ENCODE measurements at places on chromosomes 7 and 10.
A peak's percentile ranks its signal among the peaks of the same experiment; 100 is the strongest.

DNA sequence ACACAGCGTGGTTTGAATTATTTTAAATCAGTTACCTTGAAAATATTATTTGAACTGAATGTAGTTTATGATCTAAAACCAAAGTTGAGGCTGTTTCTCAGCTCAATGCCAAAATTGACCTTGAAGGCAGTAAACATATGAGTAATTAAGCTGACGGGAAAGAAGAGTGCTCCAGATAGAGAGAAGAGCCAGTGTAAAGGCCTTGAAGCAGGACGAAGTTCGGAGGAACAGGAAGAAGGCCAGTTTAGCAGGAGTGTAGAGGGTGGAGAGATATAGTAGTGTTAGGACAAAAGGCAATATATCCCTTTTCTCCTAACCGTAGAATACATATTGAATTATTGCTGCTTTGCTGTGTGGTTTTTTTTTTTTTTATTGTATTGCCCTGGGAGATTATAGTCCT is 63.2 kb downstream of the CYP51A1 start:
- no peak for DNase-seq

GRCh38 chr7:2558629-2559282 is at the start of gene IQCE:
TSS of gene IQCE (plus strand) at chr7:2558979. CDS start at chr7:2559182, 203 bp downstream.
- DNase-seq: peak; percentile 84

DNA sequence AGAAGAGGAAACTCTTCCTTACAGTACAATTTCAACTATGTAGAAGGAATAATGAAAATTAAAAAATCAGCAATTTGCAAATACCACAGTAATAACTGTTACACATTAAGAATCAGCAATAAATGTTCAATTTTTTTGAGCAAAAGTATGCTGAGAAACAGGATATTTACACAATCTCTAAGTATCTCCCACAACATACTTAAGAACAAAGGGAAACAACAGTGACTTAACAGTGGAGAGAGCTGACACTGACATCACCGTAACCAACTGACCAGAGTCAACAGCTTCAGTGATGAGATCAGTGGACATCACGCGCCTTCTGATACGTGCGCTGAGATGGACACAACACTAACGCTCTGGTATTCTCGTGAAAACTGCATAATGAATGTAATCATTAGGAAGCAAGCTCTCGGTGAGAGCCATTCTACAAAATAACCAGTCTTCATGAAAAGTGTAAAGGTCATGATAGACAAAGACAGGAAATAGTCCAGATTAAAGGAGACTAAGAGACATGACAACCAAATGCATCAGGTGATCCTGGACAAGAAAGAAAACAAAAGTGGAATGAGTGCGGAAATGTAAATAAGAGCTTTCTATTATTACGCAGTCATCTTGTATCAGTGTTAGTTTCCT is 82.6 kb downstream of the PIP4K2A start:
- no peak for DNase-seq

GRCh38 chr10:117260084-117260483 is 19.2 kb downstream of the SLC18A2 start:
- no peak for DNase-seq

DNA sequence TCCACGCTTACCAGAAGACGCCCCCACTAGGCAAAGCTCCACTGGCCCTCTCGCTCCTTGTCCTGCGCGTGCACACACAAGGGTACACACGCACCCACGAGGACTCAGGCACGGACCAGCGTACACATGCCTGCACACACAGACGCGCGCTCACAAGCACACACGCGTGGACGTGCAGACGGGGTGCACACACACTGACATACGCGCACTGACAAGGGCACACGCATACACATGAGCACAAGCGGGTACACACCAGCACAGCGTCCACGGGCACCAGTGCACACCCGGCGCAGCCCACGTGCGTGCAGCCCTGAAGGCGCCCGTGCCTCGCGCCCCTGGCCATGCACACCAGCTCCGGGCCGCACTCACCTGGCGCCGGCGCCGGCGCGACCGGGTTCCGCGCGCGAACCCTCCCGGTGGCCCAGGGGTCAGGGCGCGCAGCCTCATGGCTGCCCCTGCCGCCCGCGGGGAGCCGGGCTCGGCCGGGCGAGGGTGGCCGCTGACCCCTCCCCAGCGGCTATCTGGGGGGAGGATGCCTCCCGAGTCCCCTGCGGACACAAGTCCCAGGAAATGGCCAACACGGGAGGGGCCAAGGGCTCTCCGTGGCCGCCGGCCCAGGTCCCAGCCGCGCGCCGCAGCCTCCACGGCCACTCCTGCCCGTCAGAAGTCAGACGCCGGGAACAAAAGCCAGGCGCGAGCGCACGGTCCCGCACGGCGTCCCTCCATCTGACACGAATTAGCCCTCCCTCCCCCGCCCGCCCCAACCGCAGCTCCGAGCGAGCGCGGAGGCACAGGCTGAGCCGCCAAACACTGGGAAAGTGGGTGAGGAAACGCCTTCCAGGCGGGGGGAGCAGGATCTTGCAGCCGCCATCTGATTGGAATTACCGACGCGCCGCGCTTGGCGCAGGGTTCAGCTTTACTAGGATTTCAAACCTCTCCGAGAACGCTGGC is 45.0 kb downstream of the TNS3 start:
- no peak for DNase-seq

DNA sequence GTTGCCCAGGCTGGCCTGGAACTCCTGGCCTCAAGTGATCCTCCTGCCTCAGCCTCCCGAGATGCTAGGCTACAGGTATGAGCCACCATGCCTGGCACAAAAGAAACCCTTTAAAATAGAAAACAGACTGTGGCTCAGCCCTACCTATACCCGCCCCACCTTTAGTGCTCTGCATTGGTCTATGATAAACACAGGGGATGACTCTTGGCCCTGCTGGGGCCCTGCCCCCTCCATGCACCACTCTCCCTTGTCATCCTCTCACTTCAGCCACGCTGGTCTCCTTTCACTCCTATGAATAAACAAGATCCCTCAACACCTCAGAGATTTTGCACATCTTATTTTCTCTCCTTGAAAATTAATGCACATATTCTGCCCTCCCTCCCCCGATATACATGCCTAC is 251.4 kb upstream of the KLF14 start:
- no peak for DNase-seq

DNA sequence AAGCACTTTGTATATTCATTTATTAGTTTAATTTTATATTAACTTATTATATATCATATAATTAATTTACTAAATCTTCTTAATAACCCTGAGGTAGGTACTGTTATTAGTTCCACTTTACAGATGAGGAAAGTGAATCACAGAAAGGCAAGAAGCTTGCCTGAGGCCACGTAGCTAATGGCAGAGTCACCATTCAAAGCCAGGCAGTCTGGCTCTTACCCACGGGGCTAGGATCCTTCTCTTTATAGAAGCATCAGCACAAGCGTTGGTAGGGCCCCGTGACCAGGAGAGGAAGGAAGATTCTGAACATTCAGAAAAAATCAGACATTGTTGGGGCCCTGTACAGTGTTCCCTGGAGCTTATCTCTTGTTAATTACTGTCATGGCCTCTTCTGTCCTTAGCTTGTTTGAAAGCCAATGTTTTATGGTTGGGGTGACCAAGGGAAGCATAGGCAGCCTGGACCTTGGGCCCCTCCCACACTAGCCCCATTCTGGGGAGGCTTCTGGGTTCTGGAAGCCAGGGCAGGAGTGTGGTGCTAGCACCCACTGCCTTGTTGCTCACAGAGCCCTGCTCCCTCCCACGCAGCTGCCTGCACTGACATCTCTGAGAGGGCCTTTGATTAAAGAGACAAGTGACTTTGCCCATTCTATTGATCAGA is 31.1 kb upstream of the SLF2 start:
- no peak for DNase-seq

GRCh38 chr7:73679709-73680108 is 3.5 kb downstream of the DNAJC30 start:
- no peak for DNase-seq

GRCh38 chr7:31006857-31007256 is 43.1 kb downstream of the GHRHR start:
- DNase-seq: no peak

DNA sequence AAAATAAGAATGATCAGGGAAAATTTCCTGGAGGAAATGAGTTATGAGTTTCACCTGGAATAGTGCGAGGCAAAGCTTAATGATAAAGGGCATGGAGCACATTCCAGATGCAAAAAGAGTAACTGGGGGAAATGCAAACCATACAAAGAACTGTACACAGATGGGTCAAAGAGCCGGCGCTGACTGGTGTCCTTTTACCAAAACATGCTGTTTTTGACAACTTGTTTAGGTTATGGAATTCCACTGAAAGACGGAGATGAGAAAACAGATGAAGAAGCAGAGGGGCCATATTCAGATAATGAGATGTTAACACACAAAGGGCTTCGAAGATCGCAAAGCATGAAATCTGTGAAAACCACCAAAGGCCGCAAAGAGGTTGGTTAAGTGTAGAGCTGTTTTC is 98.2 kb downstream of the REEP3 start:
- no peak for DNase-seq

DNA sequence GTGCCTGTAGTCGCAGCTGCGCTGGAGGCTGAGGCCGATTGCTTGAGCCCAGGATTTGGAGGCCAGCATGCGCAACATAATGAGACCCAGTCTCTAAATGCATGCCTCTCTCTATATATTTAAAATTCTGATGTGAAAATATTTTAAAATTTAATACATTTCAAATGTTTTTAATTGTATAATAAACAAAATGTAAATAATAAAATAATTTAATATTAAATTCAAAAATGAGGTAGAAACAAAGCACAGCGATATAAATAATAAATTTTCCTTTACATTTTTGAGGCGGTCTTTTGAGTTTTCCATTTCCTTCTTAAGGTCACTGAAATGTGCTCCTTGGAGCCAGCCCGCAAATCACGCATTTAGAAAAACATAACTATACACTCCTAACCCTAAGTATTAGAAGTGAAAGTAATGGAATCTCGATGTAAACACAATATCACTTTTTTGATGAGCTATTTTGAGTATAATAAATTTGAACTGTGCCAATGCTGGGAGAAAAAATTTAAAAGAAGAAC is 523 bp upstream of the CDK1 start:
- DNase-seq: no peak
